NCI-H510A (cell line): ENCODE measurements at places on chromosomes 7 and 10.

- DNase-seq, result no peak
Observed at GRCh38 chr7:98133621-98134303, 27.1 kb downstream of the LMTK2 start.

DNA sequence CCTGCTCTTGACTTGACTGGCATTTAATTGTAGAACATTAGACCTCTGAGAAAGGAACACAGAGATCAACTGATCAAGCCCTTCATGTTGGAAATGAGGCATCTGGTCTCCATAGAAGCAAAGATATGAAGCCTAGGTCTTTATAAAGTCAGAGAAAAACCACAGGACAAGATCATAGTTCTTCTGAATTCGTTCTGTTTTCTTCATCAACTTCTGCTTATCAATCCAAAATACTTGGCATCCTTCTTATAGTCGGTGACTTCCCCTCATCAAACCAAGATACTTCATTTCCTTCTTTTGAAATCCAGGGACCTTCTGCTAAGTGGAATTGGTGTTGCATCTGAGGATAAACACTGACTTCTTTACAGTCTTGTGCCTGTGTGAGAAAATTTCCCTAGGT lies 77.1 kb upstream of the PRKCQ start:
- DNase-seq, result no peak

GRCh38 chr10:60377042-60377352 lies 12.7 kb downstream of the ANK3 start:
- no peak for DNase-seq

DNA sequence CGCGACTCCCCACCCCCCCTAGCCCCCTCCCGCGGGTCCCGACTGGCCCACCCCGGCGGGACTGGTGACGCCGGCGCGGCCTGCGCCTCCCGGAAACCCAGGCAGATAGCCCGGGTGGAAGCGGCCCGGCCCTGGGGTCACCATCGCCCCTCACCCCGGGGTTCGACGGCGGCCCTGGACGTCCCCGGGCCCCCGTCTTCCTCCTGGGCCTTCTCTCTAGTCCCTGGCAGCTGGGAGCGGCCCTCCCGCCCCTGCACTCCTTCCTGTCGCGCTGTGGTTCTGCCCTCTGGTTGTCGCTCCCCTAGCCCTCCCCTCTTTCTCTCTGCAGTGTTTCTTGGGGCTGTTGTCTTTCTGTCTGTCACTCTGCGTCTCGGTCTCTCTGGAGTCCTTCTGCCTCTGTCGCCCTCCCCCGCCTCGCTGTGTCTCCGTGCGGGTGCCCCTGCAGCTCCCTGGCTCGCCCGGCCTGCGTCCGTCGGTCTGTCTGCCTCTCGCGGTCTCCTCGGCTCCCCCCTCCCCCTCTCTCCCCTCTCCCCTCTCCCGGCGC lies 90.5 kb upstream of the PAX2 start:
- DNase-seq, result no peak

- DNase-seq, result no peak
Observed at GRCh38 chr10:128922172-128922571, 544.9 kb upstream of the MGMT start.

DNA sequence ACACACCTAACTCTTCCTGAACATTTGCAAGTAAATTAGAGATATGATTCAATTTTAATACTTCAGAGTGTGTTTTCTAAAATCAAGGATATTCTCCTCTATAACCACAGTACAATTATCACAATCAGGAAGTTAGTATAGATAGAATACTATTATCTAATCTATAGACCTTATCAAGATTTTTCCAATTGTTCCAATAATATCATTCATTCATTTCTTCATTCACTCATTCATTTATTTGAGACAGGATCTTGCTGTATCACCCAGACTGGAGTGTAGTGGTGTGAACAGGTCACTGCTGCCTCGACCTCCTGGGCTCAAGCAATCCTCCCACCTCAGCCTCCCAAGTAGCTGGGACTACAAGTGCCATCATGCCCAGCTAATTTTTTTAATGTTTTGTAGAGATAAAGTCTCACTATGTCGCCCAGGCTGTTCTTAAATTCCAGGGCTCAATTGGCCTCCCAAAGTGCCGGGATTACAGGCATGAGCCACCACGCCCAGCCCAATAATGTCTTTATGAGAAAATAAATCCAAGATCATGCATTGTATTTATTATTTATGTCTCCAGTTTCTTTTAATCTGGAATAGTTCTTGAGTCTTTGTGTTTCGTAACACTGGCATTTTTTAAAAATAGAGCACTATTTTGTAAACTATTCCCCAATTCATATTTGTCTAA lies 10.6 kb upstream of the MRPS16 start:
- DNase-seq, result no peak
